Renal cortical epithelial cell (primary cell): ENCODE measurements at places on chromosomes 2 and 18. TPM values are rescaled to one million over a fixed set of nuclear protein-coding genes. Genes with fewer than 3 reads are reported as not detected.

GRCh38 chr2:159209341-159210306 lies 76.9 kb downstream of the WDSUB1 start:
- DNase-seq, result no peak

DNA sequence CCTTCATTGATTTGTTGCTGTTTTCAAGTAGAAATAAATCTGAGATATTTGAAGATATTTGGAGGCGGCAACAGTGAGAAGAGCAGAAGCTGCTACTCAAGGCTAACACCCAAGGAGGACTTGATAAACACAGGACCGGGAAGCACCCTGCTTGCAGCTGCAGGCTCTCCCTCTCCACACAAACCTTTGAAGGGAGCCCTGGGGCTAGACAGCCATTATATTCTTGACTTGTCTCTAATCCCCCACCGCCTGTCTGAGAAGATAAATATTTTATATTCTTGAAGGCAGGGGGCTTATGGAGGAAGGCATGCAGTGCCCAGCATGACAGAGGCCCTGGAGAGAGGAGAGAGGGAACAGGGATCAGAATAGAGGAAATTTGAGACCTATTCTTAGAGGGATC lies 50.9 kb upstream of the SMAD2 start:
- DNase-seq, result no peak

DNA sequence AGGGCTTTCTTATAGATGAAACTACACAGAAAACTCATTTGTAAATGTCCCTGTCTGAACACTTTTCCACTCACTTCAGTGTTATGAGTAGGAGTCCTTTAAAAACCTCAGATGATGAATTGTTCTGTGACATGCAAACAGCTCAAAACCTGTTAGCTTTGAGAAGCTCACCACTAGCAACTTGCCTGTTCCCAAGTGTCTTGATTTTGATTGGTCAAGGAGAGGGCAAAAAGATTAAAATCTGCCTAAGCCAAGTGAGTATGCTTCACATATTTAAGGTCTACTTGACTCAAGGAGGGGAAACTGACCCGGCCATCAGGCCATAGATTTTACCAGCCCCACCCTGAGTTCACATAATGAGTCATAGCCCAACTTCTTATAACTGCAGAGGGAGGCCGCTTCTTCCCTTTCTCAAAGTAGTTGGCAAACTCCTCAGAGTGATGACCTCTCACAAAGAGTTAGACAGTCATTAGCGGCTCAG lies 45.2 kb upstream of the MEIS1 start:
- DNase-seq, result no peak

Gene NFATC1
- total RNA-seq, result 0.52 and 1.1 TPM in 2 replicates

Gene SKOR2
- total RNA-seq, result not detected in 2 replicates

Gene TCF7L1
- total RNA-seq, result 0.52 and 1.4 TPM in 2 replicates

- no peak for DNase-seq
These were observed 68.2 kb downstream of the ZNF516 start for GRCh38 chr18:76426737-76427305.
